HFFc6 (cell line): ENCODE measurements at places on chromosomes 4 and X. TPM values are rescaled to one million over a fixed set of nuclear protein-coding genes. Genes with fewer than 3 reads are reported as not detected.

TCEAL3 gene
- total RNA-seq = 71.7 to 77.3 TPM (median 75.5 TPM) in 3 replicates

DNA sequence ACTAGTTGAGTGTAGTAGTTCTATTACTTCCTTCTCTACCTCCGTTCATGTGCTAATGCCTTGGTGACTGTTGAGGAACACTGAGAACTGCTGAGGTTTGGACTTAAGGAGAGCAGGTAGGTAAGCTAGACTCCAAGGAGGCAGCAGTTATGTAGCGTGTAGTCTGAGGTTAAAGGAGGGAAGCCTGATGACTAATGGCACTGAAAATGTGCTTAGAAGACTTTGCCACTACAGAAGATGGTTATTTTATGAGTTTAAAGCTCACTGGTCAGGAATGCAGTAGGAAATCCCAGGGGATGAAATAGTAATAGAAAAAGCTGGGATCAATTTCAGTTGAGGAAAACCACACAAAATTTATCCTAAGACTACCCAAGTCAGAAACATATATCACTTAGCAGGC is 1077.3 kb downstream of the RAPGEF2 start:
- no peak for DNase-seq

- no peak for DNase-seq
Observed at GRCh38 chr4:149911354-149911753, 95.7 kb upstream of the IQCM start.

DNA sequence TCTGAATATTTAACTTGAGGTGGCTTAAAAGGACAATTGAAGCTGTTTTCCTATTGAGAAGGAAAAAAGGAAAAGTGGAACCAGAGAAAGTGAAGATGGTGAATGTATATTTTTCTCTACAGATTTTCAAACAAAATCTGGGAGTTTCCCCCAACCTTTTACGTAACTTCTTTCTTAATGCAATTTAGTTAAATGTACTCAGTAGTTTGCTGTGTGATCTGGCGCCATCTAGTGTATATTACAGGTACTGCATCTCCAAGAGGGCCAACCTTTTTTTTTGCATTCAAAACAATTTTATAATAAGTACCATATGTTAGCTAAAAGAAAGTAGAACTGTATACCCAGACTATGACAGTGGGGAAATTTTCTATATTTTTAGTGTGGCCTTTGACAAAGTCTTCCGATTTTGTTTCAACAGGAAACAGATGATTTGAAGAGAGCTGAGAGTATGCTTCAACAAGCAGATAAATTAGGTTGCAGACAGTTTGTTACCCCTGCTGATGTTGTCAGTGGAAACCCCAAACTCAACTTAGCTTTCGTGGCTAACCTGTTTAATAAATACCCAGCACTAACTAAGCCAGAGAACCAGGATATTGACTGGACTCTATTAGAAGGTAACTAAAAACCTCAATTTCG is 82.0 kb downstream of the PLS3 start:
- DNase-seq = peak; percentile 39

SPANXA2 gene
- 1.3 to 207 TPM in 2 of 3 replicates, not detected in the other for total RNA-seq

DNA sequence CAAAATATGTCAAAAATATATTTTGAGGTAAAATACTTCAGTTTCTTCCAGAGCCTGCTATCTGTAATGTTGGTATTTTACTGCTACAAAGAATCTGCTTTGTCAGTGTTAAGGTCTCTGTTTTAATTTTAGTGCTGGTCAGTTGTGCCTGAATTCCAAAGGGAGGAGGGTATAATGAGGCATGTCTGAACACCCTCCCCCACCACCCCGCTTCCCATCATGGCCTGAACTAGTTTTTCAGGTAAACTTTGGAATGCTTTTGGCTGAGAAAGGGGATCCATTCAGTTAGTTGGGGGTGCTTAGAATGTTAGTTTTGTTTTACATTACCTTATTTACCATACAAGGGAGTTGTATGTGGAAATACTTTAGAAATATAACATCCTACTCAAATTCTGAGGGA is 158.5 kb downstream of the MID1IP1 start:
- DNase-seq = no peak

DNA sequence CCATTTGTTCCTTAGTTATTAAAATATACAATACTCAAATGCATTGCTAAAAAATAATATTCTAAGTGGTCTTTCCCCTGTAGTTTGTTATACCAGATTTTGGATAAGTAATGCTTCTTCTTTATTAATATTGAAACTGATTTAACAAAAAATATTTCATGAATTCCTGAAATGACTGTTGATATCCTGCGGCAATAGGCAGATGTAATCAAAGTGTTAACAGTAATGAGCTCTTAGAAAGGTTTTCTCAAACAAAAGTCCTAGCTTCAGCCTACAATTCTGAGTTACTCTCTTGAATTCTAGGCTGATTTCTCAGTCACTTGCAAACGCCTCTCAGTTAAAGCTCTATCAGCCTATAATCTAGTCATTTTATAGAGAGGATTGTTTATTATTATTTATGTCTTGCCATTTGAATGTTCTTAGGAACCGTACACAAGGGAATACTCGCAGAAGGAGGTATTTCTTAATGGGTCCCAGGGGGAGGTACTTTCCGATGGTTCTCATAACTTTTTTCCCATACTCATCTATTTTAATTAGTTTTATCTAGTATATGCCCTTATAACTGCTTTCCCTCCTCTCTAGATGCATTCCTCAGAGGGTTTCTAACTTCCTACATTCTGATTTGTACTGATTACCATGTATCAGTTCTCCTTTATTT is 96.8 kb downstream of the FNIP2 start:
- DNase-seq = no peak

DNA sequence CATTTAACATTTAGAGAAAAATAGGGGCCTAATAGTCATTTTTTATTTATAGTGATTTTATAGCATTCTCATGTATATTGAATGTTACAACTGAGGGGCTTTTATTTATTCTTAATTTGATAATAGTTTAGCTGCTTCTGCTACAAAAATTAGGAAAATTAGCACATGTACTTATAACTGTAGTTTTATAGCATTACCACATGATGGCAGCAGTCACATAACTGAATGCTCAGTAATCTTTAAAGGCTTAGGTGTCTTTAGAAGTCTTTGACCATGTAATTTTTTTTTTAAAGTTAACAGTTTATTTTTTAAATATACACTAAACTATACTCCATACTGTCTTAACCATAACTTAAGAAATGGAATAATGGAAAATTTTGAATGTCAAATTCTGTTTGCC is 136.6 kb downstream of the STAG2 start:
- peak; percentile 34 for DNase-seq

- no peak for DNase-seq
Observed at GRCh38 chrX:136046295-136047015, 61.2 kb downstream of the SLC9A6 start.

SRPX gene
- total RNA-seq = 10.6 to 46.2 TPM (median 12.8 TPM) in 3 replicates

- peak; percentile 82 for DNase-seq
Observed at GRCh38 chr4:150867148-150867547, 147.9 kb downstream of the LRBA start.

GRCh38 chr4:38462367-38463055 is 201.5 kb upstream of the KLF3 start:
- no peak for DNase-seq

RASL11B gene
- 0.12 to 0.14 TPM in 2 of 3 replicates, not detected in the other for total RNA-seq

- no peak for DNase-seq
Observed at GRCh38 chr4:125765941-125766340, 451.2 kb downstream of the FAT4 start.

GRCh38 chrX:134706138-134706537 is 47.9 kb upstream of the PLAC1 start:
- DNase-seq = no peak

DNA sequence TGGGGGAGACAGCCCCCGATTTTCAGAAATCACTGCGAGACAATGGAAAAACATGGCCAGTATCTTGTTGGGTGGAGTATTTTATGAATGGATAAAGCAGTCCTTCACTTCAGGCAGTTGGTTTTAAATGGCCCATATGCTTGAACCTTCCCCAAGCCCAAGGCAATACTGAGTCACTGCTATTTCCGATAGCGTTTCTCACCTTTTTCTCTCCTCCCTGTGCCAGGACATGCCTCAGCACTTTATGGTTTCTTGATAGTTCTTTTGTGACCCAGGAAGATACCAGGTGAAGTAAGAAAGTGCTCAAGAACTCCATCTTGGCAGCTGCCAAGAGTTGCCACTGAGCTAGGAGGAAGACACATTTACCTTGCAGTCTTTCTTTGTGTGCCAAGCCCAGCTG is 26.8 kb upstream of the ESX1 start:
- no peak for DNase-seq

DNA sequence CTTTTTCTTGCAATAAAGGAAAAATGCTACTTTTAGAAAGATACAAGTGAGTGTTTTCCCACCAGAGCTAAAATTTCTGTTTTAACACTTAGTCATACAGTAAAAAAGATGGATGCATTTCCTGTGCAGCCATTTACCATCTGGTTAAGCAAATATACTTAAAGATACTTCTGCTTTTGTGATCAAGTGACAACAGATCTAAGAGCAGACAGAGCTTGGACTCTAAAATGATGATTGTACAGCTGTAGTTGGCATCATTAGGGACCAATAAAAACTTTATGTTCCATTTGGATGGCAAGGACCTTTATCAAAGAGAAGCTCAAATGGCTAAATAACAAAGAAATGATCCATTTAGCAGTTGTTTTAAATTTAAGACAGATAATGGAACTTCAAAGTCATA is 270.8 kb downstream of the FSTL5 start:
- DNase-seq = no peak

GAGE12J gene
- total RNA-seq = not detected in 2 replicates

DNA sequence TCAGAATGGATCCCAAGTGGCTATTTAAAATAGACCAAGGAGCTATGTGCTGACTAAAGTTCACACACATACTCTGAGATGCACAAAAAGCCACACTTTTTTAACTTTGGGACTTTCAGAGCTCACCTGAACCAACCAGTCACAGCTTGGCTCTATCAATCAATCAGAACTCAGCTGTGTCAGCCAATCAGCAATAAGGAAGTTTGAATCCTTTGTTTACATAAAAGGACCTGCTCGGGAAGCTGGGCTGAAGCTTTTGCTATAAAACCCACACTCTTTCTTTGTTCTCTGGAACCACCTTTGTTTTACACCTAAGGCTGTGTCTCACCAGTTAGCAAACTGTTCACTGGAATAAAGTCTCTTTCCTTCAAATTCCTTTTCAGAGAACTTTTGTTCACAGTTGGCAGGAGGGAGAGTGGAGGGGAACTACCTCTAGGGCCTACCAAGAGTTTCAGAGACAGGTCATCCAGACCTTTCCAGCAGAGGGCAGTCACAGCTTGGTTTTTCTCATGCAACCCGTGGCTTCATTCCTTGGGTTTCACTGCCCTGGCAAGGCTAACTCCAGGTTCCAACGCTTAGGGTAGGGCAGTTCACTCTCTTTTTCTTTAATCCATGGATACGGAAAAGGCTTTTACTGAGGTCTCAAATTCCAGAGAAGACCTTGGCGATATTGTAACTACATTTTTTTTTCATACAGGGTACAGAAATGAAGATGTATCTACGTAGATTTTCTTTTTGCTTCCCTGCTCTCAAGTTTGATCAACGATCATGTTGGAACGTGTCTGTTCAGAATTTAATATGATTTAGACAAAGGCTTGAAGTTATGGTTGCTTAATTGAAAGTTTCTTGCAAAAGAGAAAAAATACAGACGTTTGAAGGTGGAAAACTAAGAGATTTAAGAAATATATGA is 80.7 kb downstream of the GPRIN3 start:
- DNase-seq = peak; percentile 59

DNA sequence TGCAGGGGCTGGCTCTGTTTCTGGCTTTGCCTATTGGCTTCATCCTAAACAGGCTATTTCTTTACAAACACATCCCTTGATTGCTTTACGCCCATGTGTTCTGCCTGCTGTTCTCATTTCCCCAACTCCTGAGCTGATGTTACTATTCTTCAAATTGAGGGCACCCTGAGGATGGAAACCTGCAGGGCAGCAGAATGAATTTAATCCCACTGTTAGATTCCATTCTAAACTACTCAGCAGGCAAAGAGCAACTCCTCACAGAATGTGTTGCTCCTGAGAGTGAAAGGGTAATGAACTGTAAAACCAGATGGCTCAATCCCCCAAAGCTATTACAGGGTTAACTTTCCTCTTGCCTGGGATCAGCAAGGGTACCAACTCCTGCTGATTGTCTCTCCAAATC is 75.7 kb downstream of the ANKRD50 start:
- DNase-seq = no peak

DNA sequence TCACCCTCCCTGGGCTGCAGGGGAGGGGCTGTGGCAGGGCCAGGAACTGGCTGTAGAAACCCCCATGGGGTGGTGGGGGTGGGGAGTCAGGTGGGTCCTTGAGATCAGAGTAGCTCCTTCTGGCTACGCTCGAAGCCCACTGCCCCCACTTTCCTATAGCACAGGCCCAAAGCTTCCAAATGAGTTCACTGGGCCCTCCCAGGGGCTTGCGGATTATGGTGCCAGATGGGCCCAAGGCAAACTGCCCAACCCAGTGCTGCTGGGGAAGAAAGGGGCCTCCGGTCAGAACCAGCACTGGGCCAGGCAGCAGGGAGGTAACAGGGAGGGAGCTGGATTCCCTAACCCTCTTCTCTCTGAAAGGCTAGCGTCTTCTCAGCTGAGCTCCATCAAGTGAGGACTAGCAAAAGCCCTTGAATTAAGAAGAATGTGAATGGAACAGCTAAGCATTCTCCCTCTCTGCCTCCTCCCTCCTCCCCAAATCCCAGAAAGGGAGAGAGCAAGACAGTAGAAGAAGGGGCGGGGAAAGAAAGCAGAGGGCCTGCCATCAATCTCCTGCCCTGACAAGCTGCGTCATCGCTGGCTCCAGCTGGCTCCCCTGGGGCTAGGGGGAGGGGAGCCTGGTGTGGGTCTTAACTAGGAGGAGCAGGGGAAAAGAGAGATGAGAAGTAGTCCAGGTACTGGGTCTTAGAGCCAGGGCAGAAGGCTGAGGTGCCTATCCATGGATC is 34.7 kb downstream of the FRMPD3 start:
- no peak for DNase-seq

SPP1 gene
- 5.8 to 14.9 TPM (median 6.7 TPM) in 3 replicates for total RNA-seq

- DNase-seq = no peak
Observed at GRCh38 chr4:147678796-147679549, 5.0 kb downstream of the PRMT9 start.

UCP1 gene
- not detected in 3 replicates for total RNA-seq

- DNase-seq = no peak
Observed at GRCh38 chr4:1975880-1976279, 32.9 kb downstream of the NELFA start.

CFAP47 gene
- not detected in 3 replicates for total RNA-seq

DNA sequence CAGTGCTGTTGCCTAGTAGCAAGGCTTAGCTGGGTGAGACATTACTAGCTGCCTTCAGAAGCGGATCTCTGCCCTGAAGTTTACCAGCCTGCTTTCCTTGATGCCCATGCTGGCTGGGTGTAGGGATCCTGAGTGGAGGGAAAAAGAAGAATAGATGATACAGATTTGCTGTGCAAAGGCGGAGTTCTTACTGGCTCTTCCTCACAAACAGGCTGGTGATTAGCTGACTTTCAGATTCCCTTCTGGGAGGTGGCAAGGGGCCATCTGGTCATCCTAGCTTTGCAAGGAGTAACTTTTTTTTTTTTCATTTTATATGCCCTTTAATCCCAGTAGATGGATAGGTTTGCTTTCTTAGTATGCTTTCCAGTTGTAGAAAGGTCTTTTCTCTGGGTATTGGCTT is 44.8 kb downstream of the SMARCA5 start:
- DNase-seq = no peak

- DNase-seq = no peak
Observed at GRCh38 chr4:71941001-71941400, 90.8 kb upstream of the NPFFR2 start.

SPATA4 gene
- total RNA-seq = 0.14 to 0.26 TPM in 2 of 3 replicates, not detected in the other

GRCh38 chr4:136227315-136227714 is 1305.0 kb downstream of the PCDH18 start:
- DNase-seq = no peak

GRCh38 chr4:99047710-99048109 is 40.9 kb downstream of the ADH5 start:
- no peak for DNase-seq
